ENCODE measurements at places on chromosomes 4 and X.

DNA sequence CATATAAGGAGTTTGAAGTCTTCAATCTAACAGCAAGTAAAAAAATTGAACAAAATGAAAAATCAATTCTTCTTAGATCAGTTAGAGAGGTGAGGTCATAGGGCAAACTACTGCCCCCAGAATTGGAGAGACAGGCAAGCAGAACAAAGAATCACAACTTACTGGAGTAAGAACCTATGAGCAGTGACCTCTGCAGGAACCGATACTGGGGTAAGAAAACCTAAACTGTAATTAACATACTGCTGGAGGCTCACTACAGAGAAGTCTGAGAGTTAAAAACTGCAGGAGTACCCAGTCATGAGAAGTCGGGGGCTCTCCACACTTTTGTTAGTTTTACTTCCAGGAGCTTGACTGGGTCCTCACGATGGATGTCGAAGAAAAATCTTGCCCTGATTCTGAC lies 16.0 kb downstream of the CLDN22 start:
- DNase-seq = no peak

- peak; percentile 59 for DNase-seq
Observed at GRCh38 chrX:130024127-130024526, 41.7 kb downstream of the BCORL1 start.

- DNase-seq = no peak
Observed at GRCh38 chr4:125393825-125394224, 79.1 kb downstream of the FAT4 start.

- no peak for DNase-seq
Observed at GRCh38 chr4:109303140-109303496, 660 bp upstream of the COL25A1 start.

- DNase-seq = no peak
Observed at GRCh38 chrX:15474028-15474427, 19.1 kb downstream of the PIR start.

- no peak for DNase-seq
Observed at GRCh38 chr4:109044431-109044830, 258.0 kb downstream of the COL25A1 start.

GRCh38 chrX:72371405-72371804 lies 65.7 kb upstream of the CITED1 start:
- DNase-seq = no peak

DNA sequence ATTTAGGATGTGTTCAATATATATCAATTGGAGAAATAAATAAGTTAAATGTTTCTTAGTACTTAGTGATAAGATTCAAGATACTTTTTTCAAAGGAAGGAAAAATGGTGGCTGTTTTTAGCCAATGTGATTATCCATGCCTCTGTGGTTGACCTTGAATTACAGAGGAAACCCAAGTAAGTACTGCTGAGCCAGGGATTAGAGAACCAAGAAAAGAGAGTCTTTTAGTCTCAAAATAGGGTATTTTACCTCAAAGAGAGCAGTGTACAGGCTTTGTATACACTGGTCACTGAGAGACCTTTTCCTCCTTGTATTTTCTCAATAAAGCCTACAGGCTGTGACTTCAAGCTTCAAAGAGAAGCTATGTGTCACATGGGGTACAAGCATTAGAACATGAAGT lies 1075.3 kb downstream of the ADGRL3 start:
- DNase-seq = no peak
